ENCODE measurements at places on chromosomes 6 and 20.

- no peak for DNase-seq
These were observed 88.1 kb upstream of the IFNGR1 start for GRCh38 chr6:137307163-137307854.

- DNase-seq: no peak
These were observed 15.1 kb downstream of the PKIG start for GRCh38 chr20:44597516-44597915.

DNA sequence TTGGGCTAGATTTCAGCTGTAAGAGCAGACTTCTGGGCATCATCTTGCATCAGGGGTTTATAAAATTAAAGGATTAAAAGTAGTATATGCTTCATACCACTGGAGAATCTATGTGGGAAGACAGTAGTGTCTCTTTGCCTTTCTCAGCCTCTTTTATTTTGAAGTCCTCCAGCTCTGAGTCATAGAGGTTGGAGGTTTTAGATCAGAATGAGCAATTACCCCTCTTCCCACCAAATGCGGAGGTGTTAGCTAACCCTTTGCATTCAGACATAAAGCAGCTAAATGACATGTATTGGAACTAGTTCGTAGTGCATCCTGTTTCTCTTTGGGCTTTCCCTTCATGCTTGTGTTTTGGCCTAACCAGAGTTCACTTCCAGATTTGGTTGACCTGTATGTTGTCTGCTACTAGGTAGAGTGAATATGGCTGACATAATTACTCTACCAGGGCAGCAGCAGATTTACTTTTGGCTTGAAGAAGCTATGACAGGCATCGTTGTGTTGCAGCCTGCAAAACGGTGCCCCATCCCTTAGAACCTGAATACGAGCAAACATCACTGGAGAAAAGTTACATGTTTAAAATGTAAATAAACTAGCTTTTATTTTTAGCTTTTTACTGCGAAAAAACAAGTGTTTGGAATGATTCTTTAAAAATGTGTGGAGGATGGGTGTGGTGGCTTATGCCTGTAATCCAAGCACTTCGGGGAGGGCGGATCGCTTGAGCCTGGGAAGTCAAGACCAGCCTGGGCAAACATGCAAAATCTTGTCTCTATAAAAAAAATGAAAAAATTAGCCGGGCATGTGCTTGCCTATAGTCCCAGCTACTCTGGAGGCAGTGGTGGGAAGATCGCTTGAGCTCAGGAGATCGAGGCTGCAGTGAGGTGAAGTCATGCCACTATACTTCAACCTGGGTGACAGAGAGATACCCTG lies 82.2 kb downstream of the MYO6 start:
- peak; percentile 30 for DNase-seq

GRCh38 chr6:149938571-149939355 lies 3.1 kb upstream of the ULBP2 start:
- peak; percentile 86 for DNase-seq

DNA sequence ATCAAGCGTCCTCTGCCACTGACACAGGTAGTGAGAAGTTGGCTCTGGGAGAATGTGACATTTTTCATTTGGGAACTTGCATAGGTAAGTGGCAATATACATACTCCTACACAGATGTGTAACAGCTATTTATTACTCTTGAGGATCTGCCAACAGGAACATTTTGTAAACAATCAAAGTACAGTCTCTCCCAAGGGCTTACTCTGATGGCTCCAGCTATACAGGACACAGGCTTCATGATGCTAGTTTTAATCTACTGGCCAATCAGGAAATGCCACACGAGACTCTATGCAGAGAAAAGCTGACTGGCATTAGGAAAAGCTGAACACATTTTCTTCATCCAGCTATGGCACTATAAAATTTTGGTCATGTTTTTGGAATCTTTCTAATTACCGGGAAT lies 57.8 kb downstream of the POPDC3 start:
- DNase-seq: no peak

DNA sequence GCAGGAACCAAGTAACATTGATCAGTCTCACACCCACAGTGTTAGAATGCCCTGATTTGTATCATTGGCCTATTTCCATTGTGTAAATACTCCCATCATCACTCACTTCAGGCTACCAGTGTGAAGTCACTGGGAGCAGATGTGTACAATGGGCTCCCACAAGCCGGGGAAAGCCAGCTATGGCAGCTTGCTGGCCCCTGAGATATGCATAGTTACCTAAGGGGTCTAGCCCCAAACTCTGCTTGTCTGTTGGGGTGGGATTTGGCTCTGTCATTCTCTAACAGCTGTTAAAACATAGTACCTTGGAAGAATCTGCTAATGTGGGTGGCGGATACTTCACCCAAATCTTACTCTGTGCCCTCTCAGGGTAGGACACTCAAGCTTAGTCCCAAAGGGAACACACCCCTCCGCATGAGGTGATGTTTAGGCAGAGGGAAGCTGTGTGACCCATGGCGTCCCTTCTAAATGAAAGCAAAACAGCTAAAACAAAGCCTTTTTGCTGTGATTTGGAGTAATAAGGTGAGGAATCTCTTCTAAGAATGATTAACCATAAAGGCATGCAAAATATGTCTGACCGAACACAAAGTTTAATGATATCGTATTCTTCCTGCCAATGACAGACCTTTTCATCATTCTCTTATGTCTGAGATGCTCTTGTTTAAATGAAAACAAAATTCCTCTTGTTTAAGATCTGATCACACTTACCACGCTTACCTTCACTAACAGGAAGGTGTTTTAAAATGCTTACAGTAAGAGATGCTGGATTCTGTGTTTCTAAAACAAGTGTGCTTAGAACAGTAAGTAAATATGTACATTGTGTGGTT lies 45.9 kb upstream of the PXDC1 start:
- no peak for DNase-seq

- no peak for DNase-seq
These were observed 10.2 kb downstream of the NAPB start for GRCh38 chr20:23410916-23411695.

- no peak for DNase-seq
These were observed 51.0 kb upstream of the CD93 start for GRCh38 chr20:23136893-23137745.

DNA sequence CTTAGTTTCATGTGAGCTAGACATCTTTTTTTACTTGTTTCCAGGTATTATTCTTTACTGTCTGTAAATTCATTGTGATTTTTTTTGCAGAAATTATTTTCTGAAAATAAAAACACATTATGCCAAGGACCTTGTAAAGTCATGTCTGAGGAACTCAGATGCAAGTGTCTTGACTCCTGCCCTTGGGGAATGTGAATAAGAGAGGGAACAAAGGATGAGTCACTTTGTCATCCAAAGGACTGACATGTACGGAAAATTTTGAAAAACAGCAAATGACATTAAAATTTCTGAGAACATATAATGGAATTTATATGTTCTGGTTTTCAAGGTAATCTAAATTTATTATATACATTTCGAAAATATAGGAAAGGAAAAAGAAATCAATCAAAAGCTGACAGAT lies 660.4 kb downstream of the CD109 start:
- no peak for DNase-seq

DNA sequence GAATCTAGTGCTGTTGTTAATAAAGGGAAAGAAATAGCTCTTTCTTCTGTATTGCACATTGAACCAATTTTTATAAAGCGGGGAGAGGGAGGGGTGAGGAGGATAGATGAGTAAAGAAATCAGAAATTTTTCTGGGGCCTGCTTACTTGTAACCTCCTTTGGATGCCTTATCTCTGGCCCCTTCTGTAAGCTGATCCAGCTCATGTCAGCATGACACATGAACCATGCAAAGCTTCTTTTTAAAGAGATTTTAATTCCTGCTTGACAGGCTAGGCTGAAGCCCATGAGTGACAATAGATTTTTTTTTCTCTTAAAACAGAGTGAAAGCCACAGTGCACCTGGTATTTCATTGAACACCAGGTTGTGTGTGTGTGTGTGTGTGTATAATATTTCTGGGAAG lies 325.3 kb downstream of the PRL start:
- DNase-seq: no peak

DNA sequence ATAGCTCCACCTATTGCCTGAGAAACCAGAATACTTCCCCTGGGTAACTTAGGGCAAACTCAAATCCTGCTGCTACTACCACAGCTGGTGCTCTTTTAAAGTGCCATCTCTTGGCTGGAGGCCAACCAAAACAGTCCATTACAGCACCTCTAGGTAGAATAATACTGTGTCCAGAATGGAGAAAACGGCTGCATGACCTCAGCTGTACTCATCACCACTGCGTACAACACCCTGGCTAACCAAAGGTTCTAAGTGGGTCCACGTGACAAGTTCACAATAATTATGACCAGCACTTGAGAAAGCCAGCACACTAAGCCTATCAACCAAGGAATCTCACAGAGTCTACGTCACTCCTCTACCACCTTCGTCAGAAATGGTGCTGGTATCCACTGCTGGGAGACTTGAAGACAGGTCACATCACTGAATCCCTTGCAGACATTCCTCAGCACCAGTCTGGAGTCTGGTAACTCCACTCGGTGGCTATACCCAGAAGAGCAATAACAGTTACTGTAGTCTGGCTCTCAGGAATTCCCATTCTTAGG lies 40.9 kb upstream of the PKIB start:
- DNase-seq: no peak

DNA sequence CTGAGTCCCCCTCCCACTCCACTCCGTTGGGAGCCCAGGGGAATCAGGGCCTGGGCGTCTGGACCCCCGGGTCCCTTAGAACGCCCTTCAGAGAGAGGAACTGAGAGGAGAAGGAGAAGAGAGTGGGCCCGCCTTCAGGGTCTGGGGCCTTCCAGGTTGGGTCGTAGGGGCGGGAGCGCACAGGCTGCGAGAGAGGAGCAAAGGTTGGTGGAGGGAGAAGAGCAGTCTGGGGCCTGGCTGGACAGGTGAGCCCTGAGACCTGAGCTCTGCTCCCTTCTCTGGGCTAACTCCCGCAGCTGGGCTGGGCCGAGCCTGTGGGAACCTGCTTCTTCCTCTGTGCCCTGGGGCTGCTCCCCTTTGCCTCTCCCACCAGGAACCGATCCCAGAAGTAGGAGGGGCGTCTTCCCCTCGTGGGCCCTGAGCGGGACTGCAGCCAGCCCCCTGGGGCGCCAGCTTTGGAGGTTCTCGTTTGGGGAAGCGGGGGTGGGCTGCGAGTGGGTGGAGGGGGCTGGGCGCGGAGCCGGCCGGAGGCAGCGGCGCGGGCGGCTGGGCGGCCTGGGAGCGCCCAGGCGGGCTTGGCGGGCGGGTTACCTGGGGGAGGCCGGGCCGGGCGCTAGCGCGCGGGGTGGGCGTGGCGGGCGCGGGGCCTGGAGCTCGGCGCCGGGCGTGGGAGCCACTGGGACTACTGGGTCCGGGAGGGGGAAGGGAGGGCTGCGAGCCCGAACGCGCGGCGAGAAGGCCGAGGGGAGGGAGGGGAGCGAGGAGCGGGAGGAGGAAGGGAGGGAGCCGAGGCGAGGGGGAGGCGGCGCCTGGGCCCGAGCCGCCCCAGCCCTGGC lies at the start of gene DDR1:
TSS of gene DDR1 (plus strand) at position 835 of the 836 bp plus-strand sequence. CDS start 4,211 bp downstream, outside the sequence.
- DNase-seq: peak; percentile 89

GRCh38 chr6:96124778-96125177 lies 109.0 kb downstream of the FUT9 start:
- no peak for DNase-seq

GRCh38 chr6:5384276-5384675 lies 123.0 kb downstream of the FARS2 start:
- DNase-seq: no peak

DNA sequence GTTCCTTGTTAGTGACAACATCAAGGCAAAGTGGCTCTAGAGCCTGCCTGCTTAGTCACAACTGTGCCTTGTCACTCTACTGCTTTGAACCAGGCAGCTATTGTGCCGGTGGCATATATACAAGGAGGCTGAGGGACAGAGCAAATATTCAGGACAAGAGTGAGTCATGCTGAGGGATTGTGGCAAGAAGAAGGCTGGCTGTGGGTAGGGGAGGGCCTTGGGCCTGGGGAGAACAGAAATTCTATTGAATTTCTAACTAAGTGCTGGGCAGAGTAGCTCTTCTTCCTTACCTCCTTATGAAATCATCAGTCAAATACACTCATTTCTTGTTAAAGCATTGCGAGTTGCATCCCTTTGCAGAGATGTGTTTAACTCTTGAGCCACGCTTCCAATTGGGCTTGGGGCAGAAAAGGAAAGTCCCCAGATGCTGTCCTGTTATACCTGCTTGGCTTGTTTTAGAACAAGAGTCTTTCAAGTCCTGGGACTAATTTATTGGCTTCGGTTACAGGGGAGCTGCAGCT lies 59.7 kb downstream of the PFDN4 start:
- no peak for DNase-seq

- DNase-seq: no peak
These were observed 16.9 kb downstream of the ZNF217 start for GRCh38 chr20:53576586-53577318.

DNA sequence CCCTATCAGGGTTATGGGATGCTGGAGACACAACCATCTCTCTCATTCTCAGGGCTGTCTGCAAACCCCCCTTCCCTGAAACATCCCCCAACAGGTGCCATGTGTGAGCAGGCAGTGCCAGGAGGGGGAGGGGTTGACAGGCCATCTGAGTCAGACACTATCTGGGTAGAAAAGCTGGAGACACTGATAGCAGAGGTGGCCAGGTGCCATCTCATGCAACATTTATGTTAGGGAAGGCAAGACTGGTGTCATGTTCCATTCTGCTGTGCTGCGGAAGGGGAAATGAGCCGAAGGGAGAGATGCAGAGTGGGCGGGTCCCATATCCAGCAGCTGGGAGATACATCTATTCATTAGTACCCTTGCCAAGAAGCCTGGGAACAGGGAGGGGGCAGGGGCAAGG lies 3.5 kb downstream of the LHFPL5 start:
- DNase-seq: no peak

DNA sequence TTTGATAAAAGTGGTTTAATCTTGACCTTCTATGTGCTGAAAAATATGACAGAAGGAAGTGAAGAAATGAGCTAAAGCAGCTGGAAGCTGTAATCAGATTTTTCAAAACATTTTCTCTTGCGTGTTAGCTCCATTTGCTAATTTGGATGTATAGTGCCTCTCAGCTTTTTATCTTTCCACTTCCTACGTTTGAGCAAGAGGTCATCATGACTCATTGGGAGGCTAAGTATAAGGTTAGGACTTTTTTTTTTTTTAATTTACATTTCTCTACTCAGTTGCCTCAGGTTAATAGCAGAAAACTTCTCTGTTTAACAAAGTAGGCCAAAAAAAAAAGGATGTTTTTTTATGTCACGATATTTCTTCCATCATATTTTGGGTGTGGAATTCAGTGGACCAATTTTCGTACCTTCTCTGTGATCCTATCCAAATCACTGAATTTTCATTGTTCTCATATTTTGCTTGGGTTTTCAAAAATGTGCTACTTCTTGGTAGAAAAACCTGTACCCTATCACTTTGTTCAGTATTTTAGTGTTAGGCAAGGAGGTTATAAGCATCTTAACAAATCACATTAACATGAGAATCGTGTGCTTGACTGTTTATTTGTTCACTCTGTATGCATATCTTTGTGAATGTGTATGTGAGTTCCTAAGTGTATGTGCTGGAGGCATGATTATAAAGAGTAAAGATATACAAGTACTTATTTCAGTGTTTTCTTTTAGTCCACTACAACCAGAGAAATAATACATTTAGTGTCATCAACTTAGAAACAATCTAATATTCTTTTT lies 1028.3 kb upstream of the EYS start:
- DNase-seq: no peak

GRCh38 chr20:2259731-2260130 lies 36.1 kb upstream of the TGM3 start:
- DNase-seq: no peak

Data from GM13977 (cell line).